Astrocyte of the cerebellum (primary cell): ENCODE measurements at places on chromosomes 4 and X.

DNA sequence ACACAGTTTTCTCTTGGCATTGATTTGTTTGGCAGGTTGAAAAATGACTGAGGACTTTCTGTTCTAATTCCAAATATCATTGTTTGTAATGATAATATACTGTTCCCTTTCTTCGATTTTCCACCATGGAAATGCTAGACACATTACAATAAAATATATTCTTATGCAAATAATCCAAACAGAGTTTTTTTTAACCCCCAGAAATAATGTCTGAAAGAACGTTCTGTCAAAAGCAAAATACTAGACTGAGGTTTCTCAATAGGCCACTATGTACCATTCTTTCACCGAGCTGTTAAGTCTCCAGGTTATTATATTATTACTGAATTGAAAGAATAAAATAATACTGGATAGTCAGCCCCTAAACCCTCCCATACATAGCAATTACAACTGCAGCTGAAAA is 312.5 kb downstream of the ZIC3 start:
- DNase-seq: no peak

DNA sequence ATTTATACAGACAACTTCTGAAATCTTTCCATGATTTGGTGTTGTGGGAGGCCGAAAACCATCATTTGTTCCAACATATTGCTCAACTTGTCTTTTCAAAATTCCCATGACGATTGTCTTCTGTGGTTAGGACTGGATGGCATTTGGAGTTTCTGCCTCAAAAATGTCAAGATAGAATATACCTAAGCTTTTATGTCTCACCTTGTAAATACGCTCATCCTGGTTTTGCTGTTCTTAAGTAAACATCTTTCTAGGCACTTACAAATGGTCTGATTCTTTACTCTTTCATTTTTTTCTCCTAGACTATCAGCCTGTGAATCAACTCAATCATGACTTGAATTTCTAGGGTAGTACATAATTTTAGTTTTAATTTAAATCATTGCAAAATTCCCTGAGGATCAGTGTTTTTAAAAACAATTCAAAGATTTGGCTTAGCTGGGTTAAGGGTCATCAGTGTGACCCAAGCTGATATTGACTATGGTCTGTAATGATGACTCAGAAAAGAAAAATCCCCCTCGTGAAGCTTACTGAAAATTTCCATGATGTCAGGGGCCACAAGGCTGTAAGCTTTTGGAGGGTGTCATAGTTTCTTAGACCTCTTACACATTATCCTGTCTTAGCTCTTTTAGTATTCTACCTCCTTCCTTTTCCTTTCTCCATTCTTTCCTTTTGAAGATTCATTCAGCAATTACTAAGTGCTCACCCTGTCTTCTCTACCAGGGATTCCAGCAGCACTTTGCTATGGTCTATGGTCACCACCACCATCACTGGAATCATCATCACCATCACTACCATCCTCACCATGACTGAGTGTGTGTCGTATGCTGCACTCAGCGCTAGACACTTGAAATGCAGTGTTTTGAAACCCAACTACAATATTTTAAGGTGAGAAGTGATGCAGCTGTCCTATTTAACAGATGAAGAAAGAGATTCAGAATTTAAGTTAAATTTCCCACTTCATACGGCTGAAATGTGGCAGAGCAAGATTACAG is 124.4 kb downstream of the CPE start:
- no peak for DNase-seq

DNA sequence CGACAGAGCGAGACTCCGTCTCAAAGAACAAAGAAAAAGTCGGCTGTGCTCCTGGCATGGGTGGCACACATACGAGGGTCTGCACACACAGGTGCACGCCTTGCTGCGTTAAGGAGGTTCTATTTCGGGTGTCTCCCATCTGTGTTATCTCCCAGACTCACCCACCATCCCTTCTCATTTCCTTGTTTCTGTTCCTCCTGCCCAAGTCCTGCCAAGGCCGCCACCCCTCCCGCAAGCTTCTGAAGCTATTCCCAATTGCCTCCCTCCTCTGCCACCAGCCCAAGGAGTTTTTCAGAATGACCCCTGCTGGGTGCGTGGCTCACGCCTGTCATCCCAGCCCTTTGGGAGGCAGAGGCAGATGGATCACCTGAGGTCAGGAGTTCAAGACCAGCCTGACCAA is 6.0 kb upstream of the IL3RA start:
- no peak for DNase-seq

GRCh38 chr4:153466081-153466948 is at the start of gene TMEM131L:
TSS of gene TMEM131L (plus strand) at chr4:153466360. CDS start at chr4:153466398, 38 bp downstream.
- DNase-seq: no peak

DNA sequence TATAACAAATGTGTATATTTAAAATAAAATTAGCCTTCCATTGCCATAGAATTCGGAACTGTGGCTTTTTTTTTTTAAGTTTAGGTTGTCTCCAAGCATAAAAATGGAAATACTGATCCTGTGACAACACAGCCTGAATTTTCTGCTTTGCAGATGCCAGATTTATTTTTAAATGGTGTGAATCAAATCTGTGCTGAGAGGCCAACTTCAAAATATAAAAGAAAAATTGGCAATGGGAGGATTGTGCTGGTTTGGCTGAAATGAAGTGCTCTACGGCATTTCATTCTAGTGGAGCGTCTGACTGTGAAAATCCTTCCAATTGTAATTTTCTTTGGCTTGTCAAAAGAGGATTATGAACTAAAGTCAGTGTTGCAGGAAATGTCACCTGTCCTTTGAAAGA is 580.3 kb upstream of the ZFP42 start:
- no peak for DNase-seq
